Activated CD8-positive, alpha-beta memory T cell treated with anti-CD3 and anti-CD28 coated beads for 36 hours (primary cell): ENCODE measurements at places on chromosomes 4 and X. TPM values are rescaled to one million over a fixed set of nuclear protein-coding genes. Genes with fewer than 3 reads are reported as not detected.

ELF4 gene
- total RNA-seq: 22.5 TPM

GYG2 gene
- total RNA-seq: not detected

CA5B gene
- 6.0 TPM for total RNA-seq

BRS3 gene
- total RNA-seq: not detected

CPZ gene
- not detected for total RNA-seq

SOX3 gene
- not detected for total RNA-seq
